Fibroblast of the aortic adventitia (primary cell): ENCODE measurements at places on chromosomes 3 and 15. TPM values are rescaled to one million over a fixed set of nuclear protein-coding genes. Genes with fewer than 3 reads are reported as not detected.

Gene PDZRN3
- 40.5 and 76.8 TPM in 2 replicates for total RNA-seq

Gene GOLGA8J
- not detected in 2 replicates for total RNA-seq

- peak; percentile 16 for DNase-seq
Observed at GRCh38 chr3:195182470-195182795, 88.5 kb downstream of the XXYLT1 start.

DNA sequence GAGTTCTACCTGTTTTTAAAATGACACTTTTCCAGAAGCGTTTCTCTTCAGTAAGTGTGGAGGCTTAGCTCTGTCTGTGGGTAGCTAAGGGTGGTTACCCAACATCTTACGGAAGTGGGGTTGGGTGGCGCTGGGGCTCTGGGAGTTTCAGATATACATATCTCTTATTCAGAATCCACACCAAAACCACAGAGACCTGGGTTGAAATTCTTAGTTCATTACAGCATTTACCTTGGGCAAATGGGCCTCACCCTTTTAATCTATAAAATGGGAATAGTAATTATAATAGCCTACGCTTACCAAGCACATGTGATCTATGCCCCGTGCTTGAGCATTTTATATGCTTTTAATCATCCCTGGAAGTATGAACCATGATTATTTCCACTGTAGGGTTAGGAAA lies 9.4 kb downstream of the PTPRG start:
- no peak for DNase-seq

GRCh38 chr3:66317750-66318376 lies 97.1 kb downstream of the SLC25A26 start:
- no peak for DNase-seq

DNA sequence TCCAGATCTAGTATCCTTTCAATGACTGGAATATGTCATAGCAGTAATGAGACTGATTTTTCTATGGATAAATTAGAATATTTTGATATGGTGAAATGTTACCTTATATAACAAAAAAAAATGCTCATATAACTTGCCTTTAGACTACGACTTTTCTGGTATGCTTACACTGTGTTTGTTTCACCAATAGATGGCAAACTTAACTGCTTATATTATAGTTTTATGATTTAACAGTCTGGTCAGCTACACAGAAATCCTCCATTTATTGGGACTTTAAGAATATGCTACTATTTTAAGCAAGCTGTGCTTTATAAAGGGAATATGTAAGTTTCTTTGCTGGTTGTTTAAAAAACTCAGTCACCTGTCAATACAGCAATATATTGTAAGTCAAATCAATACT lies 205.6 kb downstream of the VGLL3 start:
- DNase-seq: peak; percentile 77

DNA sequence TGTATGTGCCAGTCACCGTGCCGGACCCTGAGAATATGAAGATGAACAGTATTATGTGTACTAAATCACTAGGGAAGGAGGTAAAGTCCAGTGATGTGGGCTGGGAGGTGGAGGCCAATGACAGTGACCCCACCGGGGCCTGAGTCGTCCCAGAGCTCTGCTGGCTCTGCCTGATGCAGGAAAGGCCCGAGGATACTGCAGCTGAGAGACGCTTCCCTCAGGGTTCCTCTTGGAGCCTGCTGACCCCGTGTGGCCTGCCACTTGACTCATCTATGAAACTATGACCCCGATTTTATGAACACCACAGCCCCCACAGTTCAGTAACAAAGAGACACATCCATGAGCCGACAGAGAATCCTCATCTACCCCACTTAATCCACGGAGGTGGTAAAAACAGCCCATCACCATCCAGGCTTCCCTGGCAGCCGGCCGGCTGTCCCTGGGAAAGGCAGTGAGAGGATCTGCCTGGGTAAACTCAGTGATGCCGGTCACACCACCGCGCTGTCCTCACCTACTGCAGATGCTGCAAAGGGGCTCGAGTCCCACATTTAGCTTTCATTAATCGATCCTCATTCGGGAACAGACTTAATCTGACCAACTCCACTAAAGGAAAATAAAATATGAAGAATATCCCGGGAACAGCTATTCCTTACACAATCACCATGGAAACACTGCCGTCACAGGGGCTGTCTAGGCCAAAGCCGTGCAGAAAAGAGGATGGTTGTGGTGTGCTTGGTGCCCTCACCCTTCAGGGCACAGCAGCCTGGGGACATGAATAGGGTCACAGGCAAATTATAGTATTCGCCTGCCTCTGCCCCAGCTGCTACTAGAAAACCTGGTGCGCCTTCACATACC lies 82.9 kb downstream of the ARRDC4 start:
- DNase-seq: no peak

GRCh38 chr3:185225080-185225479 lies 28.8 kb downstream of the EHHADH start:
- no peak for DNase-seq

GRCh38 chr3:197105786-197106185 lies 76.2 kb upstream of the MELTF start:
- DNase-seq: no peak

DNA sequence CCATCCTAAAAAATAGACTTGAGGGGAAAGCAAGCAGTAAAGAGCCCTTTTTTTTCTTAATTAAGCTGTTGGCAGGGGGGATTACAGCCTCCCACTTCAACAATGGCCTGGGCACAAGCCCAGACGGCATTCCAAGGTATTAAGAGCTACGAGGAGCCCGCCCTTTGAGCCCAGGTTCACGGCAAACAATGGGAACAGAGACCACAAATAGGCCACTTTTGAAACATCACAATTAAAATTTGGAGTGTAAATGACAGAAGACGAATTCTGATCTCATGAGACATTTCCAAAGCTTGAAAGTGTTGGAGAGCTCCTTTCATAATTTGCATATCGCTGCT lies 8.9 kb downstream of the CHSY1 start:
- DNase-seq: no peak

- DNase-seq: peak; percentile 92
Observed at GRCh38 chr15:64443747-64444621, 16.4 kb upstream of the ZNF609 start.

DNA sequence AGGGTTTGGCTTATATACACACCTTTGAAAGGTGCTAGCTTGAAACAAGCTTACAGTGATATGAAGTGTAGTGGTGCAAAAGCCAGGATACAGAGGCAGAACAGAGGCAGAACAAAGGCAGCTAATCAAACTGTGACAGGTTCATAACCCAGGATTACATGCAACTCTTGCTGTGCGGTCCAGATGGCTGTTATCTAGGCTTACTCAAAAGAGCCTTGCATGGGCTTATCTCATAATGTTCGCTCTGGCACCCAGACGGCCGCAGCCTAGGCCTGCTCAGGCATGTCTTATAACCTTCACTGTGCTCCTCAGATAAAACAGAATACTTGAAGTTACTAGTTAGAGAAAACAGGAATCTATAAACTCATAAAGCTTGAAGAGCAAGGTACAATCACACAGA lies 22.8 kb upstream of the NOX5 start:
- peak; percentile 47 for DNase-seq

- peak; percentile 67 for DNase-seq
Observed at GRCh38 chr15:56919031-56919608, 676 bp downstream of the TCF12 start.
